ENCODE measurements at places on chromosomes 1 and 21.

GRCh38 chr1:161747801-161748200, 1.8 kb upstream of the DUSP12 start:
- DNase-seq: no peak

- DNase-seq: no peak
Observed at GRCh38 chr1:14777516-14778506, 179.3 kb downstream of the KAZN start.

- DNase-seq: no peak
Observed at GRCh38 chr21:38413958-38414548, 84.2 kb downstream of the ERG start.

- DNase-seq: no peak
Observed at GRCh38 chr1:206456577-206457370, 13.5 kb upstream of the IKBKE start.

DNA sequence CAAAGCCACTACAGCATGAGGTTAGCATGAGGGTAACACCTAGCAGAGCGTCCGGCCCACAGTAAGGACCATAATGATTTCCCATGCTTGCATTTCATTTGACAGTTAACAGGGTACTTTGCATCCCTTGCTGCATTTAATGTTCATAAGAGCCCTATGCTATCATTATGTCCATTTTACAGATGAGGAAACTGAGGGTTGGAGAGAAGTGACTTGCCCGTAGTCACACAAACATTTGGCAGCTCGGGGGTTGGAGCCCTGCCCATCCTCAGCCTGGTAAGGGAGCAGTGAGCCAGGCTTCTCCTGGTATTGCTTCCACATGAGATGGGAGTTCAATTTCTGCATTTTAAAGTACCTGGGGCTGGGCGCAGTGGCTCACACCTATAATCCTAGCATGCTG, 16.5 kb upstream of the EPHB2 start:
- DNase-seq: no peak

GRCh38 chr1:202163281-202164270, 3.2 kb upstream of the PTPN7 start:
- no peak for DNase-seq
